ENCODE measurements at places on chromosomes 5 and 9.

DNA sequence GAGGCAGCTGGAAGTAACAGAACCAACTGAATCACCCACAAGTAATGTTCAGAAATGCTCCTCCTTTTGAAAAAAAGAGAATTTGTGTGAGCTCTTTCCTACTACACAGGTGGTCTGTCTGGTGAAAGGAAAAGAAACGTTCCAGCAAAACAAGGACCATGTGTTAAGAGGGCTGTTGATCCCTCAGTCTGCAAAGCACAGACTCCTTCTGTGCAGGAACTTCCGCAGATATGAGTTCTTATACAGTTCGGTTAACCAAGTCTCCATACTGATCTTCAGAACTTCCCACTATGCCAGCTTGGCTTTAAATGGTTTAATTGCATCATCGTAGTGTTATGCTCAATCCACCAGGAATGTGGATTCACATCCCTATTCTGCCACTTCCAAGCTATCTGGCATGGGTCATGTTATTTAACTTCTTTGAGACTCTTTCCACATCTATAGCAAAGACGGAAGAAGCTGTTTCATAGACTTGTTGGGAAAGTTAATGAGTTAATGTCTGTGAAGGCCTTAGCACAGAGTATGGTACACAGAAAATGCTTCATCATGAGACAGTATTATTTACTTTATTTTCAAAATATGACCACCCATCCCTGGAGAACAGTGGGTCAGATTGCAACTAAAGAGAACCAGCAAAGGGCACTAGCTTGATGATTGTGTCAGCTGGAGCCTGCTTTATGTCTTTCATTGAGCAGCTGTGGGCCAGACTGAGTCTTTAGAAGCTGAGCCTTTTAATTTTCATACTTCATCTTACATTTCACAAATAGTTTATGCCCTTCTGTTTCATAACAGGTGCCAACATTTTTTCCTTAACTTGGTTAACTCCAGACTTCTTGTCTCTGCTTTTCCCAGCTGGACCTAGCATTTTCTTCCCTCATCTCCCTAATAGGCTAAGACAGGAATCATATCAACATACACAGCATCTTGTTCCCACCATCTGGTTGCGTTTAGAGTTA, 89.9 kb downstream of the MAMDC2 start:
- DNase-seq: no peak

GRCh38 chr9:98091735-98092612, 27.0 kb downstream of the TRIM14 start:
- no peak for DNase-seq

- no peak for DNase-seq
Measured at GRCh38 chr5:50822046-50822445, 155.6 kb downstream of the PARP8 start.

GRCh38 chr9:35956651-35957050, 1.3 kb downstream of the OR2S2 start:
- DNase-seq: no peak

- DNase-seq: no peak
Measured at GRCh38 chr9:87676976-87677775, 48.7 kb upstream of the CTSL start.

DNA sequence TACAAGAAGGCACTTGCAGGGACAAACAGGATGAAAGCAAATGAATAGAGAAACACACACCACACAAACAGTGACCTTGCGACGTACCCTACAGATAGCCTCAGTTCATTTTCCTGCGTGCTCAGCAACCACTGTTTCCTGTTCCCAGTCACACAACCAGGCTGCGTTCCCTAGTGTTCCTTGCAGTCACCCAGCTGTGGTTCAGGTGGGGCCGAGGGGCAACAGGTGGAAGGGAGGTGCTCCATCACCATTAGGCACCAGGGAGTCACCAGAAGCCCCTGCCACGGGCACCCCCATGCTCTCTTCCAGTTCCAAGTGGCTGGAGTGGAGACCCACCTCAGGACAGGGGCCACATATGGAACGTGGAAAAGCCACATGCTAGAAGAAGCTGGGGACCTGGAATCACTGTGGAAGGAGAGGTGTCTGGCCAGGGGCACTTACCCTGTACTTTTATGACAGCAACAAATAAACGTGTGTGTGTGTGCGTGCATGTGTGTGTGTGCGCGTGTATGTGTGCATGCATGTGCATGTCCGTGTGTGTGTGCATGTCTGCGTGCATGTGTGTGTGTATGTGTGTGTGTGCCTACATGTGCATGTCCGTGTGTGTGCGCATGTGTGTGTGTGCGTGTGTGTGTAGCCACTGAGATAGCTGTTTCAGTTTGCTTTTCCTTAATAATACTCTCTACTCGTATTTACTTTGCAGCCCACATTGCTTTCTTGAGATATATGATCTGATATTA, 18.8 kb upstream of the FCN2 start:
- DNase-seq: no peak

DNA sequence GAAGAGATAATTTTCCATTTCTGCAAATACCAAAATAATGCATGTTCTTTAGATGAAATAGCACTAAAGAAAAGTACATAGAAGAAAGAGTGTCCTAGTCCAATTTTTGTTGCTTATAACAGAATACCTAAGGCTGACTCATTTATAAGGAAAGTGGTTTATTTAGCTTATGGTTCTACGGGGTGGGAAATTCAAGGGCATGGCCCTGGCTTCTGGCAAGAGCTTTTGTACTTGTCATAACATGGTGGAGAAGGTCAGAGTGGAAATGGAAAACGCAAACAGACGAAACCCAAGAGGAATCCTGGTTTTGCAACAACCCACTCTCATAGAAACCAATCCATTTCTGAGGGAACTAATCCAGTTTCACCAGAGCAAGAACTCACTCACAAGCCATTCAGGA, 283.7 kb downstream of the CSNK1G3 start:
- no peak for DNase-seq

DNA sequence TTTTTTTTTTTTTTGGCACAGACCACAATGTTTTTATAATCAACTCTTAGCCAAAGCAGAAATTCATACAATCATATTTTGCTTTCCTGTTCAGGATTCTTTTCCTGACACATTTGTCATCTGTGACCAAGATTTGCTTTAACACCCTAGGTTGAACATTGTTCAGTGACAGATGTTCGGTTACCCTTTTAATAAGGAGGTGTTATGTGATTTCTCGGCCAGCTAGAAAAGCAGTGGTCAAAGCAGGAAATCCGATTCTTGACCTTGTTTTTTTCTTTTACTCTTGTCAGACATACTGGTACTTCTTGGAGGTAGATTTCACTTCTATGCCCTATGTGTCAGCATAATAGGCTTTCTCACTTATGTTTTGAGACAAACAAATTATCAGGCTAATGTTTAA, 335.3 kb upstream of the ACTBL2 start:
- DNase-seq: no peak

DNA sequence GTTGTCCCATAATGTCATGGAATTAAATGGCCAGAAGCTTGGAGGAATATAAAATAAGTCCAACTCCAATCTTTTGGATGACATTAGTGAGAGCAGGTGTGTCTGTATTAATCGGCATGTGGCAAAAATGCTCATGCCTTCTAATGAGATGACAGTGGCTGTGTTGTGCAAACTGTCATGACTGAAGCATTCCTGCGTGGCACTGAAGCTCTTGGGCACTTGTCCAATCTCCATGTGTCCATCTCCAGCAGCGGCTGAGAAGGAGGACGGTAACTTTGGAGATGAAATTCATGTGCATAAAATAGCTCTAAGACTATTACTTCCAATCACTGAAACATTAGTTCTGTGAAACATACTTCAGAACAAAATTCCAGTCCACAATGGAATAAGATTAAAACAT, 697.5 kb upstream of the GRAMD2B start:
- no peak for DNase-seq

DNA sequence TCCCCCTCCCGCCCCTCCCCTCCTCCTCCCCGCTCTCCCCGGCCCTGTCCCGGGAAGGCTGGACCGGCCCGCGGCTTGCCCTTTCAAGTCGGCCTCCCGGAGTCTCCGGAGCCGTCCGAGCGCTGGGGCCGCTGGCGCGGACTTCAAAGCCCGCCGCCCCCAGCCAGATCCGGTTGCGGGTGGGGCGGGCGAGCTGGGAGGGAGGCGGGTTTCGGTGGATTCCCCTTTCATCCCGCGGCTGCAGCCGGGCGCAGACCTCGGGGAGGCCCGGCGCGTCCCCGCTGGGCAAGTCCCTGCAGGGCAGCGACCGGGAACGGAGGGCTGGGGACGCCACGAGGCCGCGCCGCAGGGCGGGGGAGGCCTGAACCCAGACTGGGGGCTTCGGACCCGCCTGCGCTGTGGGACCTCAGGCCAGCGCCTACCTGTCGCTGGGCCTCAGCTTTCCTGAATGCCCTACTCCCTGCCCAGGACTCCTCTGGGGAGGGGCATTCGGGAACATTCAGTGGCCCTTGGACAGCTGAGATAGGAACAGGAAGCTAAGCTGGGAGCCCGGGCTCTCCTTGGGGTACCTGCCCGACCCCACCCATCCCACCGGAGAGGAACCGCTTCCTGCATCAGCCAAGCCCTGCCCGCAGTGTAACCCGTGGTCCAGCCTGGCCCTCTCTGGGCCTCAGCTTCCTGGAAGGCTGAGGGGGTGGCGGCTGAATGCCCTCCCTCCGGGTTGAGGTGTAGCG, 23.4 kb downstream of the C9orf50 start:
- DNase-seq: no peak

GRCh38 chr9:112012026-112012902, 115.7 kb downstream of the UGCG start:
- DNase-seq: no peak

GRCh38 chr5:2239201-2239910, 356.6 kb upstream of the IRX4 start:
- no peak for DNase-seq

DNA sequence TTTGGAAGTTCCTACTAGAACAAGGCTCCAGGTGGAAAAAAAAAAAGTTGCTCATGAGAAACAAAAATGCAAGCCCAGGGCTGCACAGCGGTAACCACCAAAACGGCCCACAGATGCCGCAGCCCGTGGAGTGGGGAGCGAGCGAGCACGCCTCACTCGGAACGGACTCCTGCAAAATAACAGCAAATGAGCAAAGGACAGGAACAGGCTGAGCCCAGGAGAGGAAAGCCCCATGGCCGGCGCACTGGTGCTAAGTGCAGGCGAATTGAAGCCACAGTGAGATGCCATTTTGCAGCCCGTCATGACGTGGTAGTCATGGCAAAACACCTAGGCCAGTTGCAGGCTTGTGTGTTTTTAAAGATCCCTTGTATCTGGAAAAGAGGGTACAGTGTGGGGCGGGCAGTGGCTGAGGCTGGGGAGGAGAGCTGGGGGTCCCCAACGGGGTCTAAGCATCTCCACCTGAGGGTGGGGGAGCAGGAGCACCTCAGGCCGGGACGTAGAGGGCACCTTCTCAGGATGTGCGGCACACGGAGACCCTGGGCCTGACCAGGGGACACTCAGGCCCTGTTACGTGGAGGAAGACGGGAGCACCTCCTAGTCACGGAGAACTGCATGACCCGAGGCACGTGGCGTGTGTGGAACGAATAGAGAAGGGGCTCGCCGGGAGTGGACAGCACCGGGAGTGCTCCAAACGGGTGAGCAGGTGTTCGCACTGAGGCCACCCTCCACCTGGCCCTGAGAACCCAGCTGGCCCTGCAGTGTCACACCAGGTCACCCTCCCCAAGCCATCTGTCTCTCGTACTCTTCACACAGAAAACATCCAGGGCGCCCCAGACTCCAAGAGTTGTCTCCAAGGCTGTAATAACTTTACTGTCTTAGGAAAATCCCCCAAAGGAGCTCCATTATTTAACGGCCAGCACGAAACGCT, 10.7 kb downstream of the GRM6 start:
- no peak for DNase-seq

- DNase-seq: no peak
Measured at GRCh38 chr5:5658226-5658625, 235.7 kb downstream of the ICE1 start.

DNA sequence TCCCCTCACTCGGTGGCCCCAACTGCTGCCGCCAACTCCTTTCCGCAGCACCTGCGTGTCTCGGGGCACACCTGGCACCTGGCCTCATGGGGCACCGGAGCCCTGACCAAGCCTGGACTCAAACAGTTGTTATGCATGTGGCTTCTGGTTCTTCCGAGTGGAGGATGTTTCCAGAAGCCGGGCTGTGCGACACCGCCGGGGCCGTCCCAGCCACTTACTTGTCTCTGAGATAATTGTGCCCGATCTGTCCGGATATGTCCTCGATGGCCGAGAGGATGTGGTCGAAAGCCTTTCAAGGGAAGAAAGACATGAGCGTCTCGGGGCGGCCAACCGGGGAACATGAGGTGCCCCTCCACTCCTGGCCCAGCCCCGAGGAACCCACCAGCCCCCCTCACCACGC, 38.4 kb downstream of the EXOC3 start:
- no peak for DNase-seq

- no peak for DNase-seq
Measured at GRCh38 chr5:11962122-11962521, 57.9 kb upstream of the CTNND2 start.

DNA sequence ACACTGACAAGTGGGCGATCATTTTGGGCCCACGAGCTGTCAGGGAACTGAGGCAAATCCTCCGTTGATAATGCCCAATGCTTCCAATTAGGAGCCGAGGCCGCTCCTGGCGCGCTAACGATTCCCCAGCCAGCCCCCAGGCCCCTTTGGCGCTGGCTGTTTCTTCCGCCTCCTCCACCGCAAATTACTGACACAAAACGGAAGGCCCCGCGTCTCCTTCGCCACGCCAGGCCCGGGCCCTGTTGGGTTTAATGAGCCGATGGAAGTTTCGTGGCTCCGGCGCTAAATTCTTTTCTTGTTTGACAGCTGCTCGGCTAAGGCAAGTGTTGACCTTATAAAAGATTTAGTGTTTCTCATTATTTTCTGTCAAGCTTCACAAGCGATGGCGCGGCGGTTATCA, 25.7 kb upstream of the BARHL1 start:
- DNase-seq: no peak

- no peak for DNase-seq
Measured at GRCh38 chr9:87751868-87752267, 25.9 kb downstream of the CTSL start.

DNA sequence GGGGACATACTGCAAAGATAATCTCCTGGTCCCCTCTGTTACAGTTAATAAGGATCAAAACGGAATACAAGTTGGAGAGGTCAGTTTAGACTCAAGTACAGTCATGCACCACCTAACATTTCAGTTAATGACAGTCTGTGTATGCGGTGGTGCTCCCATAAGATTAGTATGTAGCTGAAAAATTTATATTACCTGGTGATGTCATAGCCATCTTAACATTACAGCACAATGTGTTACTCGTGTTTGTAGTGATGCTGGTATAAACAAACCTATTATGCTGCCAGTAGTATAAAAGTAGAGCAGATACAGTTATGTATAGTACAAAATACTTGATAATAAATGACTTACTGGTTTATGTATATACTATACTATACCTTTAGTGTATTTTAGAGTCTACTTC, 207.9 kb downstream of the GDNF start:
- no peak for DNase-seq

- no peak for DNase-seq
Measured at GRCh38 chr9:107465467-107466451, 23.8 kb downstream of the KLF4 start.

- no peak for DNase-seq
Measured at GRCh38 chr5:158819095-158819494, 280.6 kb downstream of the EBF1 start.

Data from activated CD8-positive, alpha-beta memory T cell treated with anti-CD3 and anti-CD28 coated beads for 1 hour (primary cell).